ENCODE measurements at places on chromosomes 6 and 20.

GRCh38 chr6:164042212-164042611 lies 627.7 kb downstream of the QKI start:
- DNase-seq: no peak

GRCh38 chr6:20192625-20193024 lies 19.6 kb downstream of the MBOAT1 start:
- no peak for DNase-seq

GRCh38 chr6:16901782-16902181 lies 140.5 kb upstream of the ATXN1 start:
- DNase-seq: no peak

DNA sequence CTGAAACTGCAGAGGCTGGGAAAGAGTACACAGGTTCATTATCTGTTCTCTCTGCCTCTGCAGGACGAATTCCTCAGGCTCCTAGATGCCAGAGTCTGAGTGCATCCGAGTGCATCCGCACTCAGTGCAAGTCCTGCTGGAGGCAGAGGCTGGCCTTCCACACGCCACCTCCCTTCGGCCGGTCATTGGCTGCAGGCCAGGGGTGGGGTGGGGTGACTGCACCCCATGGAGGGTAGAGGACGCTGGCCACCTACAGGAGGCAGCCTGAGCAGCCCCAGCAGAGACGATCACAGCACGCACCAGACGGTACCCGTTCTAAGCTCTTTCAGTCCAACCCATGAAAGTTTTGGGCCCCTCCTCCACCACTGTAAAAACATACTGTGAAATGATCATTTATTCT lies 11.7 kb downstream of the SFT2D1 start:
- DNase-seq: peak; percentile 41

GRCh38 chr20:63886054-63886419 lies 8.9 kb upstream of the DNAJC5 start:
- DNase-seq: no peak

DNA sequence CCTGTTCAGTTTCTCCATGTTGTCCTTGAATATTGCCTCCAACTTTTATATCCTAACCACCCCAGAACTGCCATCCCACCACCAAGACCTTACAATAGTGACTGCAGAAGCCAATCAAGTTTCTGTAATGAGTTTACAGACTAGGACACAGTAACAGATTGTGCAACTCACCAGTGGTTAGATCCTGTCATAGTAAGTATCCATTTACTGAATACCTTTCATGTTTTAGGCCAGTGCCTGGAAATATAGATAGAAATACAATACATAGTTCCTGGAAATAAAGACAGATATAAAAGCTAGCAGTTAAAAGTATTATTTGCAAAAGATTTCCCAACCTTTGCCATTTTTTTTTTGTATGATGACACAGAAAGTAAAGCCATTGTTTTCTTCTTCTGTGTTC lies 471.8 kb upstream of the BTBD3 start:
- no peak for DNase-seq

GRCh38 chr6:28207510-28208110 lies 17.5 kb upstream of the ZSCAN9 start:
- DNase-seq: peak; percentile 24

DNA sequence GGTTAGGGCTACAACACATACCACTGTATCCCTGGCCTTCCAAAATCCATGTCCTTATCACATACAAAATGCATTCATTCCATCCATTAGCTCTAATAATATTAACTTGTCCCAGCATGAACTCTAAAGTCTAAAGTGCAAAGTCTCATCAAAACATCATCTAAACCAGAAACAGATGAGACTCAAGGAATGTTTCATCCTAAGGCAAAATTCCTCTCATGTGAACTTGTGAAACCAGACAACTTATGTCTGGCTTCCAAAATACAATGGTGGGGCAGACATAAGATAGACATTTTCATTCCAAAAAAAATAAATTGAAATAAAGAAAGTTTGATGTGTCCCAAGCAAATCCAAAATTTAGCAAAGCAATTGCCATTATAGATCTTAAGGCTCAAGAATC lies 257.4 kb downstream of the HTR1B start:
- no peak for DNase-seq

DNA sequence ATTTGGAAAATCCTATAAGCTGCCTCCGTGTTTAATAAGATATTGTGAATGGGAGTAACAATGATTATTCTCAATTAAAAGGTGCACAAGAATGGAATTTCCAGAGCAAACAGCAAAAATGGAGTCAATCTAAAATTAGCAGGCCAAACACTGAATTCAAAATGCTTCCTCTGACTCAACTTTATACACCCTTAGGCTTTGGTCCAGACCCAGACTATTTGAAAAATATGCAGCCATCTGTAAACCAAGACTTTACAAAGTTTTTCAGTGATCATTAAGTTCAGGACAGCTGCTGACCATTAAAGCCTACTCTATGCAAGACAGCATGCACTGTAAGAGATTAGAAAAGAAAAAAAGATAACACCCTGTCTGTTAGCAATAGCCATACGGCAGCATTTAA lies 39.4 kb upstream of the CCN6 start:
- no peak for DNase-seq

- no peak for DNase-seq
These were observed 44.3 kb downstream of the TOP1 start for GRCh38 chr20:41072915-41073314.

GRCh38 chr6:133247581-133247980 lies 6.4 kb downstream of the EYA4 start:
- no peak for DNase-seq

DNA sequence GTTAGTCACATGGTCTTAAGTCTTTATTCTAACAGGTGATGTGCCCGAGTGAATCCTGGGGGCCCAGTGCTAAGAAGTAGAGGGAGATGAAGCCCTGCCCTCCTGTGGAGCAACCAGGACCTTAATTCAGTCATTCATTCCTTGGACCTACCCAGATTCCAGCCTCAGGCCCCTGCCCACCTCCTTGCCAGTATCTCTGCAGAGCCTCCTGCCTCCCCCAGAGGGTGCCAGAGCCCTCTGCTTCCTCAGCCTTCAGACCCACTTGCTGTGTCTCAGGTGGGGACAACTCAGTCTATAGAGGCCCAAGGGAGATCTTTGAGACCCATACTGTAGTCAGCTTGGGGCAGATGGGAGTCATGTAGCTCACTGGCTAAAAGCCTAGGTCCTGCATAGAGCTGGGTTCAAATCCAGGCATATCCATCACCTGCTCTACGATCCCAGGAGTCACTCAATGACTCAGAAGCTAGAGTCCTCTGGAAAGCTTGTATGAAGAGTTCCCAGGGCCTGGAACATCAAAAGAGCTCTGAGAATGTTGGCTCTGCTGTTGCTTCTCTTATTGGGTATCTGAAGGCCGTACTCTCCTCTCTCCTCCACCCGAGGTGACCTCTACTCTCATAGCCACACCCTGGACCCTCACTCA lies 3.9 kb upstream of the SIGLEC1 start:
- peak; percentile 73 for DNase-seq

GRCh38 chr6:167097770-167098169 lies 25.1 kb upstream of the CCR6 start:
- DNase-seq: no peak

DNA sequence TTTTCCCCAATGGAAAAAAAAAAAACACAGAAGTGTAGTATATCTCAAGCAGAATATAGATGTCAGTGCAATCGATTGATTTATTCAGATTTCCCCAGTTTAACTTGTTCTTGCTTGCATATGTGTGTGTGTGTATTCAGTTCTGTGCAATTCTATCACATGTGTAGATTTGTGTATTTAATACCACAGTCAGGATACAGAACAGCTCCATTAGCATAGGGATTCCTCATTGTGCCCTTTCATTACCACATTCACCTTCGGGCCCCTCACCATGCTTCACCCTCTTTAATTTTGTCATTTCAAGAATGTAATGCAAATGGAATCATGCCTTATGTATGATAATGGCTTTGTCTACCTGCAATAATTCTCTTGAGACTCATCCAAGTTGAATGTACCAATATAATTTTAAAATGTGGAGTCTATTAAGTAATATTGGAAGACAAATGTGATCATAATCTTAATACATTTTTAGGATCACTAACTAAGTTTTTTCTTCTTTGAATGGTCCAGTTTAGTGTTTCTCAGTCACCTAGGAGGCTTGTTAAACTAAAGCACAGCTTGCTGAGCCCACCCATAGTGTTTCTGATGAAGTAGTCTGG lies 187.9 kb downstream of the TENT5A start:
- no peak for DNase-seq

DNA sequence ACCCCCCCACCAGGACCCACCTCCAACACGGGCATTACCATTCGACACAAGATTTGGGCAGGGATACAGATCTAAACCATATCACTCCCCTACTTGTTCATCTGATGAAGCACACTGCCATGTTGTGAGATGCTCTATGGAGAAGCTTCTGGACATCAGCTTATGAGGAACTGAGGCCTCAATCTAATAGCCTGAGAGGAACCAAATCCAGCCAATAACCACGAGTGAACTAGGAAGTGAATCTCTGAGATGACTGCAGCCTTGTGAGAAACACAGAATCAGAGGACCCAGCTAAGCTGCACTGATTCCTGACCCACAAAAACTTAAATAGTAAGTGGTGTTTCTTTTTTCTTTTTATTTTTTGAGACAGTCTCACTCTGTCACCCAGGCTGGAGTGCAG lies 21.6 kb upstream of the ZBTB2 start:
- DNase-seq: no peak

DNA sequence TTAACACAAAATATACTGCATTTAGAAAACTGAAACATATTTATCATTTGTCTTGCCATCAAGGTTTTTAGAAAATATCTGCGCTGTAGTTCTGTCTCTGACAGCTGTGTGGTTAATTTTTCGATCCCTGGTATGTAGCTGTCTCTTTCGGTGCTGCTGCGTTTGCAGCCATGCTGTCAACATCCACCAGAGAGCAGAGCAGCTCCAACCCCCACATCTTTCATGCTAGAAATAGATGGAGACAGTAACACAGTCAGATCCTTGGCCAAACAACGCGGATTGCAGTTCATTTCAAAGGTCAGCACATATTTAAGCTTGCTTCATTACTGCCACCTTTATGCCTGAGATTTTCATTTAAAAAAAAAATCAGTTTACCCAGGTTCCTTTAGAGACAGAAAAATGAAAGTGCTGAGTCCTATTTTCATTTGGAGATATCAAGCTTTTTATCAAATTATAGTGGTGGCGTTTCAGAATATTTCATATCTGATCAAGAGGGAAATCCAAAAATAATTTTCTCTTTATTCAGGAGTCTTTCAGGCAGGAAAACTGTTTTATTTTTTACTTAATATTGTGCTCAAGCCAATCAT lies 157.7 kb upstream of the MMS22L start:
- DNase-seq: peak; percentile 63

GRCh38 chr6:120872262-120872578 lies 462.1 kb downstream of the TBC1D32 start:
- no peak for DNase-seq

DNA sequence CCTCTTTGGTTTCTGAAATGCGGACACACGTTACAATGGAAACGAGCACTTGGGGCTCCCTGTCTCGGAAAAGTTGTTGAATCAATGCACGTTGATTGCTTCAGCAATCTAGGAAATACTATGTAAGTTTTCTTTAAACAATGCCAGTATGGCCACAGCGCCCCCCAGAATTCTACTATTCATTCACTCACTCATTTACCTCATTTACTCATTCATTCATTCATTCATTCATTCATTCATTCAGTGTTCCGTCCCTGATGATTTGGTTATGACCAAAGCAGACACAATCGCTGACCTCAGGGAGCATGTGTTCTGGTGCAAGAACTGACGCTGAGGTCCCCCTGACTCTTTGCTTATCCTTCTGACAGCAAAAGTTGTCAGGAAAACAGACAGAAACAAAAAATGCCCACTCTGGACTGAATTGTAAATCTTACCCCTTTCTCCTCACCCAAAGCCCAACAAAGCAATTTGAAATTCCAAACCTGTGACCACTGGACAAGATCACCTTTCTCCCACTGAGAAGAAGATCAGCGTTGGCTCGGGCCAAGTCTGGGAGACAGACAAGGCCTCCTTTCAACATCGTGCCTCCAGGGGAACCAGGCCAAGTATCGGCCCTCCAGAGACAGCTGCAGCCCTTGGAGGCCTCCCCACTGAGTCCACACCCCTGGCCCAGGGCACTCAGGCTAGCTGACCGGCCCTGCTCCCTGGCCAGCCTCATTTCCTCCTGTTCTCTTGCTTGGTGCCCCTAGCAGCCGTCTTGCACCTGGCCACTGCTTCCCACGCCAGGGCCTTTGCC lies 15.0 kb upstream of the PMEPA1 start:
- DNase-seq: no peak

Data from hepatocyte (in vitro differentiated cells).